Activated CD8-positive, alpha-beta memory T cell treated with anti-CD3 and anti-CD28 coated beads for 1 hour (primary cell): ENCODE measurements at places on chromosomes 3 and 15.

DNA sequence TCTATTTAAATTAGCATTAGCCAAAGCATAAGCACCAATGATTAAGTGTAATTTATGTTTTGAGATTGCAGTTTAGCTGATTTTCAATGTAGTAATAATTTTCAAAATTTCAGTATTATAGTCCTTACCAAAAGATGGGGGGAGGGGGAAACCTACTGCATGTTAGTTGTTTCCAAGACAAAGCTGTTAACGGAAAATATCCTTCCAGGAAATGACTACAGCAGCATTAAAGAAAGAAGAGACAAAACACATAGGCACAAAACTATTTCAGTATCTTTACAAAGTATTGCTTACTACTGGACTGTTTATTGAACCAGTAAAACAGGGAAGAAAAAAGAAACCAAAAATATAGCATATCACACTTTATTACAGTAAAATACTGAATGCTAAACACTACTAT, 10.5 kb downstream of the BNIP2 start:
- no peak for DNase-seq

- no peak for DNase-seq
Measured at GRCh38 chr3:130946882-130947281, 53.0 kb downstream of the ATP2C1 start.

GRCh38 chr3:23111797-23112196, 91.3 kb upstream of the UBE2E2 start:
- no peak for DNase-seq

GRCh38 chr15:62803856-62804400, 238.6 kb upstream of the TPM1 start:
- DNase-seq: no peak

- no peak for DNase-seq
Measured at GRCh38 chr15:39574427-39574826, 6.5 kb upstream of the THBS1 start.

- no peak for DNase-seq
Measured at GRCh38 chr3:171753025-171753472, 57.2 kb downstream of the PLD1 start.

GRCh38 chr15:70008697-70009290, 88.9 kb downstream of the TLE3 start:
- DNase-seq: no peak

DNA sequence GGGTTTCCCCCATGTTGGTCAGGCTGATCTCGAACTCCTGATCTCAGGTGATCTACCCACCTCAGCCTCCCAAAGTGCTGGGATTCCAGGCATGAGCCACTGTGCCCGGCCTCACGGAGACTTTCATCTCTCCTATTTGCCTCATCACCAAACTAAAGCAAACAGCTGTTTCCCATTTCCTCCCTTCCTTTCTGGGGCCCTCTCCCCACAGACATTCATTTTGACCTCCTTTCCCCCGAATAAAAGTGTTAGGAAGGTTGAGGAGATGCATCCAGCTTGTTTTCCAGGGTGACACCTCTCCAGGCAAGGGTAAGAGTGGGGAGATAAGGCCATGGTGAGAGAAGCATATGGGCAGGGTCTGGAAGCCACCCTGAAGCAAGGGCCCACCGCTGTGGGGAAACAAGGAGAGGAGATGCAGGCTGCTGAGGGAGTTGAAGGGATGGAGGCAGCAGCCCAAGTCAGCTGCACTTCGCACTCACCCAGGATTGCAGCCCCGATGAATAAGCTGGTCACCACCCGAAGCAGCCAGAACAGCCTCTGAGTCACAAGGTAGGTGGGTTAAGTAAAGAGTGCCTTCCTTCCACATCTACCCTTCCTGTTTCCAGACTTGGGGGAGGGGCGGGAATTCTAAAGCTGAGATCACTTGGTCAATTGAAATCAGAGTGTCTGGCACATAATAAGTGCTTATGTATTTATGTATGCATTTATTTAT, 7.7 kb downstream of the DUOXA2 start:
- DNase-seq: no peak

DNA sequence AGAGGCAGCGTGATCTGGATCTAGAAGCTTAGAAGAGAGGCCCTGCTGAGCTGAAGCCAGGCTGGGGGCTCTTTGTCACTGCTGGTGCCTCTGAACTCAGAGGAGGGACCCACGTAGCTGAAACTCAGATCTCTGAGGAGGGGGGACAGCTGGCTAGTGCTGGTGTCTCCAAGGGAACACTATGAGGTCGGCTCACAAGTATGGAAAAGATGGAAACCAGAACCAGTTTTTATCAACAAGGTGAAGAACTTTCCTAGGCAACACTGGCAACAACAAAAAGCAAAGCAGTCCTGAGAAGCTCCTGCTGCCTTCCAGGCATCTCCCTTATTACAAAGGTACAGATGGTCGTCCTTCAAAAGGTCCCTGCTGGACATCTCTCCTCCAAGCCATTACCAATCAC, 27.0 kb upstream of the FSTL1 start:
- no peak for DNase-seq

- no peak for DNase-seq
Measured at GRCh38 chr3:29137601-29138000, 143.3 kb upstream of the RBMS3 start.

- DNase-seq: no peak
Measured at GRCh38 chr15:69232144-69232543, 66.6 kb upstream of the PAQR5 start.

DNA sequence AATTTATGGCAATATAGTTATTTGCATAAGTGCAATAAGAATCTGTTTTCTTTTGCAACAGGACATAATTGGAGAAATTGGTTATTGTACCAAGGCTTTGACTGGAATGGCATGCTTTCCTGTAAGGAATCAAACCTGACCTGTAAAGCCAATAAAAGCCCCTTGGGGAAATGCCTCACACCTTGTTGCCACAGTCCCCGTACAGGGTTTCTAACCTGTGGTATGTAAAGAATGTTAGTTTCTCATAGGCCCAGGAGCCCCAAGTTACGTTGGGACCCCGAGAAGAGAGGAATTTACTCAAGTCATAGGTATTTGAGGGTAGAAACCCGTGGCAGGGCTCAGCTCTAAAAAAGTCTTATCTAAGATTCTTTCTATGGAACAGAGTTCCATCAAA, 441.4 kb downstream of the IGSF11 start:
- DNase-seq: no peak

DNA sequence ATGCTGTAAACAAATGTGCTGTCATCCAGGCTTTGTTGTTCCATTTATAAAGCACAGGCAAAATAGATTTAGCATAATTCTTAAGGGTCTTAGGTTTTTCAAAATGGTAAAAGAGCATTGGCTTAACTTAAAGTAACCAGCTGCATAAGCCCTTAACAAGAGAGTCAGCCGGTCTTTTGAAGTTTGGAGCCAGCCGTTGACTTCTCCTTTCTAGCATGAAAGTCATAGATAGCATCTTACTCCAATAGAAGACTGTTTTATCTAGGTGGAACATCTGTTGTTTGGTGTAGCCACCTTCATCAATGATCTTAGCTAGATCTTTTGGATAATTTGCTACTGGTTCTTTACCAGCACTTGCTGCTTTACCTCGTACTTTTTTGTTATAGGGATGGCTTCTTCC, 297.5 kb upstream of the DCBLD2 start:
- no peak for DNase-seq

DNA sequence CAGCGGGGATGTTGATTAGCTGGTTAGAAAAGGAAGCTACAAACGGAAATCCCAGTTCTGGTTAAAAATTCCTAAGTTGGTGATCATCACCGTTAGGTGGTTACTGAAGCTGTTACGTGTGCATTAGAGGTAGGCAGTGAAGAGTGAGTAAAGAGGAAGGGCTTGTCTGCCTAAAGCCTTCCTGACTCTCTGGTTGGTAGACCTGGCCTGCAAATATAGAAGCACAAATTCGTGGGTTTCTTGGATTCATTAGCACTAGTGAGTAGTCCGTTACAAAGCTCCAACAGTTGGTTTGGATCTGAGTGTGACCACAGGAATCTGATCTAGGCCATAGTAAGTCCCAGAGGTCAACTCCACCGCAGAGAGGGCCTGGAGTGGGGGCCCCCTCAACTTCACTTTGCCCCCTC, 174.0 kb upstream of the TP63 start:
- no peak for DNase-seq
